Muscle of back (tissue), 13 donors: ENCODE measurements at places on chromosomes 6 and 20. TPM values are rescaled to one million over a fixed set of nuclear protein-coding genes. Genes with fewer than 3 reads are reported as not detected.

DNA sequence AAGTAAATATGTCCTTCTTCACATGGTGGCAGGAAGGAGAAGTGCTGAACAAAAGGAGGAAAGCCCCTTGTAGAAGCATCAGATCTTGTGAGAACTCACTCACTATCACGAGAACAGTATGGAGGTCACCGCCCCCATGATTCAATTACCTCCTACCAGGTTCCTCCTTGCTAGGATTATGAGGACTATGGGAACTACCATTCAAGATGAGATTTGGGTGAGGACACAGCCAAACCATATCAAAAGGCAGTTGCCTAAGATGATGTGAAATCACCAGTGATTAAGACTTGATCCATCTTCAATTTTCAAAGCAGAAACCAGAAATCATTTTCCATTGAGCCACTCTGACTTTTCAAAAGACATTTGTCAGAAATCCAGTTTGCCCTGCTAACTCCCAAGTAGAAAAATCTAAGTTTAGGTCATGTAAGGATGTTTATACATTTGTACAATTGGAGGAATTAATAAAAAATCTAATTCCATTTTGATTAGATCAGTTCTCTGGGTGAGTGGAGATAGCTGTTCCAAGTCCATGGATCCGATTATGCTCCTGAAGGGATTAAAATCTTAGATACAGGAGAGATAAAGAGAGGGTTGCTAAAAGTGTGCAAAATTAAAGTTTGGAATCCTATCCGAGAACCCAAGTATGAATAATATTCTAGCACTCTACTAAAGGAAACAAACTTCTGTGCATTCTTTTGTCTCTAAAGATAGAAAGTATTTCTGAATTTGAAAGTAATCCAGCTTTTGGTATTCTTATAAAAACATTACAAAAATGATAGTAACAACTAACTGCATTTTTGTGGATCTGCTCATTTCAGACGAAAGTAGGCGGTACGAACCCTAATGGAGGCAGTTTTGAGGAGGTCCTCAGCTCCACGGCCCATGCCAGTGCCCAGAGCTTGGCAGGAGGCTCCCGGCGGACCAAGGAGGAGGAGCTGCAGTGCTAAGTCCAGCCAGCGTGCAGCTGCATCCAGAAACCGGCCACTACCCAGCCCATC is 39.5 kb downstream of the HDDC2 start:
- peak; percentile 67 for DNase-seq

SEL1L2 gene
- polyA plus RNA-seq: not detected

DCBLD1 gene
- polyA plus RNA-seq: 8.1 TPM

ZC3H12D gene
- polyA plus RNA-seq: 0.23 TPM

DNA sequence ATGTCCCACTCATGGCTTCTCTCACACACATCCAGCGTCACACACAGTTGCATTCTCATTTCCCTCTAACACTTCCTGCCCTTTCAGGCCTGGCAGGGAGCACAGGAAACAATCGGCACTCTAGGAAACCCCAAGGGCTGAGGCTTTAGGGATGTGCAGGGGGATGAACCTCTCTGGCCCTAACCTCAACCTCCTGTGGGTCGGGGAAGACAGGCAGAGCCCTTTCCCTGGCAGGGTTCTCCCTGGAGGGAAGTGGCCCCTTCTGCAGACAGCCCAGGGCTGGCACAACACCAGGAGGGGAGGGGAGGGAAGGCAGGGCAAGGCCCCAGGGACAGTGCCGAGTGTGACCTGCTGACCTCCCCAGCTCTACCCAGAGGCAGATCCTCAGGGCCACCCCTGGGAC is 2.7 kb downstream of the TEAD3 start:
- DNase-seq: no peak

PHACTR3 gene
- polyA plus RNA-seq: 6.3 TPM
